ENCODE measurements at places on chromosomes 5 and 9.
A peak's percentile ranks its signal among the peaks of the same experiment; 100 is the strongest.

DNA sequence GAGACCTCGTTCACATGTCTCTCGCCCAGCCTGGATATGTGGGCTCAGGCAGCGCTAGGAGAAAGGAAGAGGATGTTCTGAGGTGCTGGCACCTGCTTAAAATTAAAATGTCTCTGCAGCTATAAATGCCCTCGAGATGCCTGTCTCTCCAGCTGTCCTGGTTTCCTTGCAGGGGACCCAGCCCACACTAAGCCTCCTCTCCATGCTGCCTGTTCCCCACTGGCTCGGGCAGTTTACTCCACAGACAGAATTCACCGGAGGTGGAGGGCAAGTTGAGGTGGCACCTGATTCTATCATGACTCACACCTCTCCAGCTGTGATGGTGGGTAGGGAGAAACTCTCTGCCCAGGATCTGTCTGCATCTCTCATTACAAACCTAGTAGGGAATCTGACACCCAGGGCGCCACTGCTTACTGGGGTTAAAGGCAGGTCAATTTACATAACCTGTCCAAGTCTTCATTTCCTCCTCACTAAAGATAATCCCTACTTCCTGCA is 420.9 kb downstream of the SPOCK1 start:
- no peak for DNase-seq

- DNase-seq = no peak
Measured at GRCh38 chr9:17876687-17877086, 297.8 kb downstream of the SH3GL2 start.

GRCh38 chr9:78985084-78985738 is 586.6 kb upstream of the TLE4 start:
- no peak for DNase-seq

GRCh38 chr5:52964138-52964537 is 25.0 kb upstream of the ITGA2 start:
- DNase-seq = no peak

DNA sequence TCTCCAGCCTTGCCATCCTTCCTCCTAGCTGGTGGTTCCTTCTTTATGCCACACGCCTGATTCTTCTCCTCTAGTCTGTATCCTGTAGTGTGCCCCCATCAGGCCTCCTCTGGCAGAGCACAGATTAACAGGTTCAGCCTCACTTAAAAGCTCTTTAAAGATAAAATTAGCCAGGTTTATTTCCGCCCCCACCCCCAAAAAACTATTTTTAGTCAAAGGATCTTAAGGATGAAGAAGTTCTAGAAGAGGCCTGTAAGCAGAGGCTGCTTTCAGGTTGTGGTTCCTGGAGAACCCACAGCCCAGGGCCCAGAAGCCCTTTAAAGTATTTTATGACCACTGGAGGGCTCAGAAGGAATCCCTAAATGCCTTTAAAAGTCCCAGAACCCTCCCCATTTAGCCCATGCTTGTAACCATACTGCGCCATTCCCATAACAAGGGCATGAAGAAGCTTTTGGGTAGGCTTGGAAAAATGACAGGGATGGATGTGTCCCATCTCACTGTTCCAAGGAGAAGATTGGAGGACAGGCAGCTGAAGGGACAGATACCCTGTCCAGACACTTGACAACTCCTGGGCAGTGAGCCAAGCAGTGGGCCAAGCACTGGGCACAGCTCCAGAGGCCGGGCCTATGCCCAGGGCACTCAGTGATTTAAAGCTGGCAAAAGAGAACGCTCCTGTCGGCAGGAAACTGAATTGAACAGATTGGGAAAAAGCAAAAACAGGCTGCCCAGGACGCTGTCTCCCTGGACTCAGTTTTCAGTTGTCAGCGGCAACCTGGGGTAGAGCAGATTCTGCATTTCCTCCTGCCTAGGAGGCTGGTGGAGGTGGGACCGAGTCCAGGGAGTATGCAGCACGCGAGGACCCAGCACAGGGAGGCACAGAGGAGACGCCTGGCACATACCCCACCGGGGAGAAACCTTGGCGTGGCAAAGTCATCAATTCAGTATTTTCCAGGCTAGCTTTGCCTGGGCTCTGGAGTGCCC is 106.3 kb upstream of the SSBP2 start:
- peak; percentile 78 for DNase-seq

GRCh38 chr5:179825655-179826182 is 5.0 kb downstream of the SQSTM1 start:
- no peak for DNase-seq
